A172 (cell line): ENCODE measurements at places on chromosomes 7 and 10. TPM values are rescaled to one million over a fixed set of nuclear protein-coding genes. Genes with fewer than 3 reads are reported as not detected.

GRCh38 chr10:55024713-55025112, 223.7 kb upstream of the PCDH15 start:
- no peak for DNase-seq

DNA sequence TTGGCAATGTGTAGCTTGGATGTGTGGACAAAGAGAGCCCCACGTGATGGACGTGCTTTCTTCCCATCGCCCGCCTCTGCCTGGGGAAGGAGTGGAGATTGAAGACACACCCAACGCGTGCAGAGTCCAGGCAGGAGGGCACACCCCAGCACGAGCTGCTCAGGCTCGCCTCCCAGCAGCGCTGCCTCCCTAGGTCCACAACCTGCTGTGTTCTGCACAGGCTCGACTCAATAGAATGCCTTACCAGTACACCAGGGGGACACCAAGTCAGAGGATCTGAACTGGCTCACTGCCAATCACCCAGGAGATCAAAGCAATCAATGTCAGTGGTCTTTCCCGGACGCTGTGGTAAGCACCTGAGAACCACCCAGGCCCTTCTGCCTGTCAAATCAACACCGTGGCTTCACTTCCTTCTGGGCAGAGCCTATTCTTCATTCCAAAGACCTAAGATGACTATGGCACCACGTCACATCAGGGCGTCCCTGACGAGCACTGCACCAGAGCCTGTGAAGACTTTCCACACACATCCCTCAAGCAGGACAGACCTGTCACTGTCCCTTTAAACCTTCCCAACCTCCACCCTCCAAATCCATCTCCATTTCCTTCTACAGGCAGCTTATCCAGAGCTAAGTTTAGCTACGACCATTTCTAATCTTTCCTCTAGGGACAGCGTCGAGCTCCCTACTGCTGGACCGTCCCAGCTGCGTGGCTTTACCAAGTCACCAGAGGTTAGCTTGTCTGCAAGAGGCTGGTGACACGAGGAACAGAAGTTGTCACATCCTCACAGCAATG, 72.3 kb downstream of the AMZ1 start:
- peak; percentile 71 for DNase-seq

DNA sequence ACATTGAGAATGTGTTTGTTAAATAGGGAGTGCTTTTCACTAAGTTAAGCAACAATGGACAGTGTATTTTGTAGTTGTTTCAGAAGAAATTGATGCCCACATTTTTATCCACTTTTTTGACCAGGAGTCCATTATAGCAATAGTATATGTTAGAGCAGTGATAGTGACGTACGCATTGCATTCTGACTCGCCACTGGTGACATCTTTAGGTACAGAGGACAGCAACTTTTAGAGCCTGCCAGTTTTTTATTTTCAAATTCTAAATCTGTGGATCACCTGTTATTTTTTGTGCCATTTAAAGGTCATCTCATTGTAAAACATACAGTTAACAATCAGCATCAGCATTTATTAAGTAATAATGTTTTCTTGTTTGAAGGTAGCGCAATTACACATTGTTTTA, 1.4 kb downstream of the UBE2D1 start:
- no peak for DNase-seq

DNA sequence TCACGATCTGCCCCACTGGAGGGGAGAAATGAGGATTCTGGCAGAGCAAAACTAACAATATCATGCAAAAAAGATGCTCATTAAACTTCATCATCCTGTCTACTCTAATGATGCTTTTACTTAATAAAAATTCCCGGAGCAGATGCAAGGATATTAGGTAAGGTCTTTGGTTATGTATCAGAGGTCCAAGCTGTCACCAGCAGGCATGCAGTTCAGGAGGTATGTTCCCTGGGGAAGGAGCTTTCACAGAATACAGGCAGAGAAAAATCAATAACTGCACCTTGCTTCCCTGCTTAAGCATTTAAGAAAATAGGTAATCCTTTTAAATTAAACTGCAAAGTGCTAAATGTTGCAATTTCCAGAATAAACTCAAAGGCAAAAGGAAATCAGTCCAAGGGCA, 81.6 kb upstream of the C1QL3 start:
- DNase-seq, result no peak

DNA sequence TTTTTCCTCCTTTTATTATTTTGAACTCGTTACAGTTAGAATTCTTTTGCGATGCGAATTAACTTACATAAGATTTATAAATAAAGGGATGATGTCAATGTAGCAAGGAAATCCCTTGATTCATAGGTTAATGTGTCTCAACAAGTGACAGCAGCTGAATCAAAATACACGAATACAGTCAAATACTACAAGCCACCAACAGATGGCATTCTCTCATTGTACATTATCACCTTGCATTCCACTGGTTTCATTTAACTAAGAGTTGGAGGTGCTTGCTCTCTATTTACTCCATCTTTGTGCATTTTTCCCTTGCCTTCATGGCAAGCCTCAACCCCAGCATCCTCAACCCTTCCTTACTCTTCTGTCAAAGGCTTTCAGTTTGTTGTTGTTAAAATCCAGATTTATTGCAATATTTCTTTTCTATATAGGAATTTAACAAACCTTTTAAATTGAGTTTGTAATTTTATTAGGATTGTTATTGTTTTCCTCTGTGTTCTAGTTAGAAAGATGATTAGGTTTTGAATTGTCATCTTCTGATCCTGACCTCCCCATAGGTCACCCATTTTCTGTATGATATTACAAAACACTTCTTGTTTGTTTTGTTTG, 78.3 kb downstream of the SLC25A40 start:
- peak; percentile 67 for DNase-seq

- no peak for DNase-seq
Observed at GRCh38 chr7:94195813-94196212, 191.7 kb upstream of the BET1 start.

DNA sequence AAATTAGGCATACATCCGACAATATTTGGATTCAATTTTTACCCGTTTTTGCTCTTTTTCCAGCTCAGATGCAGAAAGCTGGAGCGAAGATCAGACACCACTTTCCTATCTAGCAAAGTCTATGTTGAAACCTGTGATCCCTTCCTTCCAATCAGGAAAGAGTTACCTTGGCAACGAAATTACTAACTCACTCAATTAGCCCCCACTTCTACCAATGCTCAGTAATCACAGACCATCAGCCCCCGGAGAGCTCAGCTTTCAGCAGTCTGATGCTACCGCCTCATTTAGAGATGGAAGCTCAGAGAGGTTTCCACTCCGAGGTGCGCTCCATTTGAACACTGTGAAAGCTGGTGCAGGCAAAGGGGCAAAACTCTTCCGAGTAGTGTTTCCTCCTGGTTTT, 6.7 kb downstream of the FRAT1 start:
- no peak for DNase-seq

LIPN gene
- not detected in 2 replicates for total RNA-seq

- DNase-seq, result no peak
Observed at GRCh38 chr10:122550983-122551382, 9.6 kb upstream of the DMBT1 start.

- no peak for DNase-seq
Observed at GRCh38 chr7:104814126-104814525, 199.9 kb upstream of the KMT2E start.

DNA sequence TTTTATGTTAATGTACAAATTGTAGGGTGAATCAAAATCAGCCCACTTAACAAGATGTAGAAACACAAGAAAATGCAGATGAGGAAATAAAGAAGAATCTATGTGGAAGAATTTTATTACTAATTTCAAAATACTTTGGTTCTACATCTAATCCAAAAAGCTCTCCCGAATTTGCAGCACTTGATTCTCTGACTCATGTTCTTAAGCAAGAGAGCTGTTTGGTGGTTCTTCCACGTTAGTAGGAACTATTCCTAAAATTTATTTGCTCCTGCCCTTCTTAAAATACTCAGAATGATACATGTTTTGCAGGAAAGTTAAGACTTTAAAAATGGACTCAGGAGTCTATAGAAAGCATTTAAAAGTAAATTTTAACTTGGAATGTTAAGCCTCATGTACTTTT, 91.8 kb downstream of the ZMYND11 start:
- no peak for DNase-seq

DNA sequence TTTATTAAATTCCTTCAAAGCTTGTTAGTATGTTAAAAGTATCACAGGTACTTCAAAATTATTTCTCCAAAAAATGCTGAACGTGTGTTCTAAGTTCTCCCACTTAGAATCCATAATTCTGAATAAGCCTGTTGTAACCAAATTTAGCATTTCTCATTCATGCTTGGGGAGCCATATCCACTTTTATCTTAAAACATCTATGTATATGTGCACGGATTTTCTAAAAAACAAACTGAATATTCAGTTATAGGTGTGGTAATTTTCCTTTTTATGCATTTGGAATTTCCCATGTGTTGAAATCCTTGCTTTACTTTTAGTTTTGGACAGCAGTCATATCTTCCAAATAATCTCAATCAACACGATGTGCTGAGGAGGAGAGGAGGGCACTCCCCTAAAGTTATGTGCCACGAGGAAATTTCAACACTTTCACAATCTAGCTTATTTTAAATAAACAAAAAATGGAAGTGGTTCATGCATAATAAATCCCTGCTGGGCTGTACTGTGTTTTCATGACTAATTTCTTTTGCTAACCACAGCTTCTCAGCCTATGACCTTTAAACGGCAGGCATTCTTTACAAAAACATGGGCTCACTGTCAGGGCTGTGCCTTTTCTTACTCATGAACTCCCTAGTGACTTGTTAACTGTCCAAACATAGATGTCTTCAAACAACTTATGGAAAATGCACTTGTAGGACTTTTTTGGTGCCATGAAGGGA, 380.3 kb upstream of the SEMA3C start:
- DNase-seq, result peak; percentile 93

DNA sequence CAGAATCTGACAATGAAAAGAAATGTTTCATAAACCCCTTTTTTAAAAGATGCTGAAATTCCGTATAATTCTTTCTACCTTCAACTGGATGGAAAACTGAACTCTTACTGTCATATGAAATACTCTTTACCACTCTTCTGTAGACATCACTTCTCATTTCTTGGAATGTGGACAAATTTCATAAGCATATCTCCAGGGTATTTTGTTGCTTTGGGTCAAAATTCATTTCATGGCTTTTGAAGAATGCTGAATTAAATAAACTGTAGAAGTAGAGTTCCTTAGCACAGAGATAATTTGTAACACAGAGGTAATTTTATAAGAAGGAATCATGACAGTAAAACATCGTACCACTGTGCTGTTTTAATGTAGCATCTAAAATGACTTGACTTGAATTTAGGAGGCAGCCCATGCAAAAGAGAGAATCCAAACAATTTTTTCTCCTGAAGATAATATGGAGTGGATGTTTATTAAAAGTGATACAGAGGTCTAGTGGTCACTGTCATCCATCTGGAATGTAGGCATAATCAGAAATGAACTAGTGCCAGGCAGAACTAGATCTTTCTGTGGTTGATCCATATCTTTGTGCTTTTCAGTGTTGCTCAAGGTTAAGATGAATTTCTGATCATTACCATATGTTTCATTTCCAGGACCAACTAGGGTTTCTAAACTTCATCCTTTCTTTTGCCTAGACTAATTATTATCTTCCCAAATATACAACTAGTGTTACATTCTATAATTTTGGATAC, 492.0 kb downstream of the KIF20B start:
- peak; percentile 45 for DNase-seq

- peak; percentile 68 for DNase-seq
Observed at GRCh38 chr7:91683823-91684222, 196.7 kb downstream of the MTERF1 start.

ADAM22 gene
- 3.1 and 5.0 TPM in 2 replicates for total RNA-seq

SPDYE18 gene
- not detected in 2 replicates for total RNA-seq

GRCh38 chr10:7519351-7519750, 108.5 kb upstream of the SFMBT2 start:
- DNase-seq, result no peak

GPR15LG gene
- total RNA-seq, result not detected in 2 replicates

GRCh38 chr7:41855798-41856197, 152.9 kb upstream of the INHBA start:
- no peak for DNase-seq

- no peak for DNase-seq
Observed at GRCh38 chr10:110698340-110698739, 54.2 kb downstream of the RBM20 start.

- DNase-seq, result no peak
Observed at GRCh38 chr10:107103174-107104025, 61.1 kb downstream of the SORCS1 start.

GRCh38 chr10:127577376-127578258, 28.5 kb downstream of the NPS start:
- DNase-seq, result no peak

GRCh38 chr7:47344171-47344955, 237.5 kb downstream of the TNS3 start:
- DNase-seq, result no peak

GRCh38 chr7:104984585-104985258, 29.3 kb upstream of the KMT2E start:
- peak; percentile 23 for DNase-seq

SLC13A1 gene
- not detected in 2 replicates for total RNA-seq

TDRD1 gene
- total RNA-seq, result 0.02 TPM in 1 of 2 replicates, not detected in the other

DNA sequence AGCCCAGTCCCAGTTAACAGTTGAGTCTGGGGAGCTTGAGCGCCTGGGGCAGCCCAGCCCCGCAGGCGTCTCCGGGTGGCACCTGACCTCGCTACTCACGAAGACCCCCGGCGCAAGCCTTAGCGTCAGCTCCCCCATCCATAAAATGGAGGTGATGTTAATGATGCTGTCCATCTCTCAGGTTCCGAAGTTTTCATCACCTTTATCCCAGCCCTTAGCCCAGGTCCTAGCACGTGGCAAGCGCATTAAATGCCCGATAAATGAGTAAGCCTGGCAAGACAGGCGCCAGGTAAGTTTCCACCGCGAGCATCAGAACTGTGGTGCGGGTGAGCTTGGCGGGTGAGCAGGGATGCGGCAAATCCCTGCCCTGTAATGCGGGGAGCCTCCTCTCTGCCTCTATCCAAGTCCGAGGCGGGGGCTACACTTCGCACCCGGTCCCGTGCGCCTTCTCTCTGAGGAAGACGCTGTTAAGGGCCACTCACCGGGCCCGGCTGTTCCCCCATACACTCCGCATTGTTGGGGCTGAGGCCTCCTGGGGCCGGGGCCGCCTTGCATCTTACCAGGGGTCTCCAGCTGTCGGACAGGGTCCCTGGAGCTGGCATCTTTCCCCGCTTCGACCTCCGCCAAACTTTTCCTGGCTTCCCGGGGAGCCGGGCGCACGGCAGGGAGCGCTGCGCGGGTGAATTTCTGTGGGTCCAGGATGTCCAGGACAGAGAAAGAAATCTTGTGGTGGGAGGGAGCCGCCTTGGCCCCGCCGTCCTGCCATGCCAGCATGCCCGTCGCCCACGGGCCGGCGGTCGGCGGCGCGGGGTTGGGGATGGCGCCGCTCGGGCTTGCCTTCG, 444 bp downstream of the NKX1-2 start:
- no peak for DNase-seq
